ENCODE measurements at places on chromosomes 1 and 21. TPM values are rescaled to one million over a fixed set of nuclear protein-coding genes. Genes with fewer than 3 reads are reported as not detected.

Gene ZMYND12
- 2.6 TPM for total RNA-seq

Gene LAMC1
- total RNA-seq, result 84.1 TPM

Gene DENND1B
- 26.9 TPM for total RNA-seq

Gene HES3
- not detected for total RNA-seq

Gene KCNE2
- total RNA-seq, result not detected

Gene HNRNPR
- 54.6 TPM for total RNA-seq

Gene TSTD1
- 13.4 TPM for total RNA-seq

DNA sequence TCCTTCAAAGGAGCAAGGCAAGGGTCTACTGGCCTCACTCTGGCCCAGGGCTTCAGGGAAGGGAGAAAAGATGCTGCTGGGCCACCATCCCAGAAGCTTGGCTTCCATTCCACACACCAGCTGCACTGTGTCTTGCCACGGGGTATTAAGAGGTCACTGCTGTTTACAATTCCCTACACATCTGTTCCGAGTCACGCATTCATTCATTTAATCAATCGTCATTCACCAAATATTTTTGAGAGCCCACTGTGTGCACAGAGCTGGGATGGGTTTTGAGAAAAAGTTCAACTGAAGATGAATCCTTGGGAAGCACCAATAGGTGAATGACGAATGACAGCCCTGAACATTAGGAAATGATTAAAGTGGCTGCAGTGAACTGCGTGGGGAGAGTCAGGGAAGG is 101.7 kb downstream of the NAV1 start:
- peak; percentile 72 for DNase-seq

GRCh38 chr1:97505289-97505688 is 415.5 kb downstream of the DPYD start:
- DNase-seq, result no peak

GRCh38 chr1:47325528-47325927 is 8.1 kb upstream of the CMPK1 start:
- DNase-seq, result no peak

DNA sequence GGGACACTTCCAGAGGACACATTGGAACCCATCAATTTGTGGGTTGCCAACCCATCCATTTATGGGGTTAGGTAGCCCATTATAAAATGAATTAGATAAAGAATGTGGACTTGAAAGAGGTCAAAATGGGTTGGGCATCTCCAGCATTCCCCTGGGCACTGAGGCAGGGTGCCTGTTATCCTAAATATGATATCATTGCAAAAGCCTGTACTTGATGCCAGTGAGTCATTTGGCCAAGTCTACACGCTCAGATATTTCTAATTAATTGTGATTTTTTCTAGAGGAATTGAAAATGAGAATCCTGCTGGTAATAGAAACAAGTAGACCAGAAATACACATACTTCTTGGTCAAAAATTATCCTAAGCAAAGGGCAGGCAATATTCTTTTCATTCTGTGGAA is 21.9 kb upstream of the NBL1 start:
- DNase-seq, result no peak

GRCh38 chr1:209130886-209131285 is 452.6 kb upstream of the CAMK1G start:
- no peak for DNase-seq

- DNase-seq, result no peak
Measured at GRCh38 chr1:54357967-54358366, 48.2 kb downstream of the SSBP3 start.

- no peak for DNase-seq
Measured at GRCh38 chr1:241638099-241638682, 2.0 kb downstream of the CHML start.

GRCh38 chr1:211420845-211421454 is 71.0 kb downstream of the RD3 start:
- no peak for DNase-seq

- DNase-seq, result peak; percentile 93
Measured at GRCh38 chr1:61184040-61184713, 101.8 kb downstream of the NFIA start.

GRCh38 chr1:23872421-23872820 is 4.3 kb upstream of the FUCA1 start:
- no peak for DNase-seq

- DNase-seq, result no peak
Measured at GRCh38 chr1:25873120-25873519, 2.4 kb downstream of the PAQR7 start.

DNA sequence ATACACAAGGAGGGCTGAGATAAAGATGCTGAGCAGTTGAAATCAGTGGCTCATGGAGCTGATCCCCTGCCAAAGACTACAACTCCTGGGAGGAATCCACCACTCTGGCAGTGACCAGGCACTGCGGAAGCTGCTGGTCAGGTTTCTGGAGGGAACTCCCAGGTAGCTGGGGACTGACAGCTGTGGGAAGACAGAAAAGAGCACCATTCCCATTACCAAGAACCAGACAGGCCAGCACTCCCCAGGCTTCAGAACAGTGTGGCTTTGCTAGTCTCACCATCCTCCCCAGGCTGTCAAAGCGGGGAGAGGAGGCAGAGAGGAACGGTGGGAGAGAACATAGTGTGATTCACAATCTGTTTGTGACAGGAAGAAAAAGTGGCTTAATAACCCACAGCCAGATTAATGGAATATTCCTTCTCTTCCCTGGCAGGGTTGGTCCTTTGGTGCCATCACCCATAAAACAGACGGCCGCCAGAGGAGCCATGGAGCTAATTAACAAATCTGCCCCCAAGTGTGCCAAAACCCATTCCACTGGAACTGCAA is 92.1 kb downstream of the MAB21L3 start:
- DNase-seq, result no peak

DNA sequence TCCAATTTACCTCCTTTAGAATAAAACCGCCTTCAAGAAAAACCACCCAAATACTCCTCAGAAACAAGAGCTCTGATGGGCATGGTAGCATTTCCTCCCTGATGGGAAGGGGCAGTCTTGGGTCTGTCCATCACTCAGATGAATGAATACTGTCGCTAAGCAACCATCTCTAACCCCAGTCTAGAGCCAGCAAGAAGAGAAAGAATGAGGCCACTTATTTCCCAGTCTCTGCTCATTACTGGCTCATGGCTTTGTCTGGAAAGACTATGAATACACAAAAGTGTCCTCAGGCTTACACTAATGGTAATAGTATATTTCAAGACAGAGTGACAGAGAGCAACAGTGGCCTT is 51.0 kb upstream of the F3 start:
- no peak for DNase-seq
